ENCODE measurements at places on chromosomes 2 and 18.

DNA sequence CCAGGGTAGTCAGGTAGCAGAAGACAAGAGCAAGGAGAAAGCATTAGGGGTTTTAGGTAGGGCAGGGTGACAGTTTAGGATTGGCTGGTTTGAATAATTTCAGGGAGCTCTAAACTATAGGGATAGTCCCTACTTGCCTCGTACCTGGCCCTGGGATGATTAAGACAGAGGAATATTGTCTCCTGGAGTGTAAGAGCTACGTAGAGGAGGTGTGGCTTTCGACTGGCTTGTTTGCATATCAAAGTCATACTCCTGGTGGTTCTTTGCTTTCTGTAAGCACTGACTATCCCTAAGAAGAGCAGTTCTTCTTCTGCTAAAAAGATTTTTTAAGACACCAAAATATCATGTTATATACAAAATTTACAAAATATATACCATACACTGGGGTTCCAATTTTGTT lies 1867.4 kb downstream of the SUCLG1 start:
- no peak for DNase-seq

DNA sequence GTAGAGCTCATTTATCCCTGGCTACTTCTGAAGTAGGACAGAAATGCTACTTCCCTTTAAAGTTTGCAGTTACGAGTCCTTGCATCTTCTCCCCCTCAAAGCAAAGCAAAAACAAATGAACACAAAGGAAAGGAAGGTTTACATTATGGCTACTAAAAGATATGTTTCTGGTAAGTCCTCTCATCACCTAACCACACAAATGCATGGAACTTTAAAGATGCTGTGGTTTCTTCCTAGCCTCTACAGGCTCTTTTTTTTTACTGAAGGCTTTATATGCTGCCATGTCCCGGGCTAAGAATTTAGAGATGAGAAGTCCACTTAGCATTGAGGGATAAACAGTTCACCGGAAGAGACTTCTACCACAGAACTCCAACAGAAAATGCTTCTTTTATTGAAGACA lies 291.2 kb downstream of the SS18 start:
- no peak for DNase-seq

DNA sequence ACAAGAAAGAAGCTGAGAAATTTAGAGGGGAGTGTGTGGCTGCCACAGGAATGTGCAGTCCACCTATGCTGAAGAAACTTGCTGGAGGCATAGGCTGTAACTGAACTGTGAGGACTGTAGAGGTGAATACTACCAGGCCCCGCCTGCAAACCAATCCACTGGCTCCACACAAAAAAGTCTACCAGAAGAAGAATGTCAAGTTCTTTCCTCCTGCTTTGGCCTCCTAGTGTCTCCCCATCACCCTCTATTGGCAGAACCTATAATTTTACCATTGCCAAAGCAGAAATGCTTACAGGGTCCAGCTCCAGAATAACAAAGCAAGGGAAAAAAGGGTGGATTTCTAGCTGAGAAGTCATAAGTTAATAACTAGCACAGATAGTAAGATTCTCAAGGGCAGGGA lies 5.9 kb upstream of the ATP5MC3 start:
- DNase-seq, result no peak

GRCh38 chr2:140601342-140601741 lies 1529.5 kb downstream of the LRP1B start:
- no peak for DNase-seq

- DNase-seq, result no peak
Measured at GRCh38 chr2:10522726-10523405, 74.7 kb upstream of the ODC1 start.

DNA sequence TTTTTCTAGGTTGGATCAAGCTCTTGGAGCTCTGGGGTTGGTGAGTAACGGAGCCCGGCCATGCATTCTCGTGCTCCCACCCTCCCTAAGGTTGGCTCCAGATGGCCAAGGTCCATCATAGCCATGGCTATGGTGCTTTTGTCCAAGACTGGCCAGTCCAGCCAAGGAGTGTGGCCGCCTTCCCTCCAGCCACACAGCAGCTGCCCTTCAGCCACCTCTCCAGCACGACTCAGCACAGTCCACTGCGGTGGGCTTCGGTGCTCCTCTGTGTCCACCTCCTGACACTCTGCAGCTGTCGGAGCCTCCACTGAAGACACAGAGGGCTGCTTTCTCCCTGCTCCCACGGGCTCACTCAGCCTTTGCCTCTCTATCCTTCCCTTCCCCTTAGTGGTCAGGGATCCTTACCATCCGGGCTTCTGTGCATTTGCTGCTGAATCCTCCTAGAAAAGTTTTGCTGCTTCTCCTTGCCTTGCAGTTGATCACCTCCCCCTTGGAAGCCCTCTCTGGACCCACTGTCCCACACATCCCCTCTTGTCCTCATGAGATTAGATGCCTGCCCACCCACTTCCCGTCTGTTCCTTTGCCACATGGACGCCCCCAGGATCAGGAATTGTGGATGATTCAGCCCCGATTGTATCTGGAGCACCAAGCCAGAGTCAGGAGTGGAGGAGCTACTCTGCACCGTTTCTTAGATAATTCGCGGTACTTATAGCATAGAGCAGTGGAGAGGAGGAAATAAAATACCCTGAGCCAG lies 177.1 kb upstream of the COPS8 start:
- DNase-seq, result no peak

- no peak for DNase-seq
Measured at GRCh38 chr2:39684464-39684863, 18.7 kb downstream of the TMEM178A start.

DNA sequence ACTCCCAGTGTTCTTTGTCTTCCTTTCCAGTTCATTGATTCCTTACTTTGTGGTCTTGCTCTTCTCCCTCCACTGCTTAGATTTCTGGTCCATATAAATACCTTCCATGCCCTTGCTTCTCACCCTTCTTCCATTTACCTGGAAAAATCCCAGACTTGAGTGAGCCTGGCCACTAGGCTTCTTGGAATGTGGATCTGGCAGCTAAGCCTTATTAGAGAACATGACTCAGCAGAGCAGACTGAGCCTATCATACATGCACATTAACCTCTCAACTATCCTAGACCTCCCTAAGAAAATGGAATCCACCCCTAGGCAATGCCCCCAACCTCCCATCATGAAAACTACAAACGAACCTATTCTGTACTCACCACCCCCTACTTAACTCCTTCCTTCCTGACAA lies 127.7 kb downstream of the RHBDD1 start:
- no peak for DNase-seq

DNA sequence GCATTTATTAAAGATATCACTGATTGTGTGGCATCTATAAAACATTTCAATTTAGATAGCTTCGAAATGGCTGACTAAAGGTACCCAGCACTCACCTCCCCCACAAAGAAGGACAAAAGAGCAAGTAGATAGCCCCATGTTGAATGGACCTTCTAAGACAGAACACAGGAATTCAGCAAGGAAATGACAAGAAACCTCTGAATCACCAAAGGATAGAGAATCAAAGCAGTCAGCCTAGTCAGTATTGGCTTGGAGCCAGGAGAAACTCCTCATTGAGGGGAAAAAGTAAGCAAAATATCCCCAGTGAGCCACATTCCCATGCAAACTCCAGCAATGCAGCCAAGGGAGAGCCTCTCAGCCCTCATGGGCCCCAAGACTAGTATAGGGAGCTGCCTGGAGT lies 113.7 kb downstream of the BARD1 start:
- DNase-seq, result no peak

- no peak for DNase-seq
Measured at GRCh38 chr2:42937171-42937875, 144.9 kb upstream of the HAAO start.

GRCh38 chr2:38057651-38058410 lies 18.1 kb downstream of the CYP1B1 start:
- DNase-seq, result no peak

- DNase-seq, result no peak
Measured at GRCh38 chr2:45265336-45265735, 256.1 kb upstream of the SIX2 start.

DNA sequence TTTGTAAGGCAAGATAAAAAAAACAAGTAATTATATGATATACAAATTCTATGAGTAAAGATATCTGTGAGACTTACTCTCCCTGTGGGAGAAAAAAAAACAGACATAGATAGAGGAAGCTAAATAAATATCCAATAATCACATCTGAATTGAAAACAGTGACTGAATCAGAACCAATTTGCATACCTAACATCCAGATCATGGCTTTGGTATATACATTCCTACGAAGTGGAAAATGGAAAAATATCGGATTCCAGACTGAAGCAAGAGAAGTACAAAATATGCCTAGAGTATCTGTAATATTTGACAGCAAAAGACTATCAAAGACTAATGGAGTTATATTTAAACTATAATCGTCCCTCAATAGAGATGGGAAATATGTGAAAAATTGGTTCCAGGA lies 1108.1 kb upstream of the CHAC2 start:
- no peak for DNase-seq

- DNase-seq, result no peak
Measured at GRCh38 chr2:205937211-205937610, 148.8 kb downstream of the INO80D start.

DNA sequence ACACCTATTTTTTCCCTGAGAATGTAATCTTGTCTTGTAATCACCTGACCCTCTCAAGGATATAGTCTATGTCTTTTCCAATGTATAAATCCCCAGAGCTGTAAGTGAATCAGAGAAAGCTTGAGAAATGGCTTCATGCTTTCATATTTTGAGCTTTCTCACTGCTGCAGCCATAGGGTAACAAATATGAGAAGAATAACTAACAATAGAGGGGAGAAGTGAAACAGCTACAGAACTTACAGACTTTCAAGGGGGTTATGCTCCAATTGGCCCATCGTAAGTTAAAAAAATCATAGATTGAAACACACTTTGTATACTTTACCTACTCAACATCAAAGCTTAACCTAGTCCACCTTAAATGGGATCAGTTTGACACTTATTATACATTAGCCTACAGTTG lies 111.0 kb downstream of the CNTNAP5 start:
- DNase-seq, result no peak

- no peak for DNase-seq
Measured at GRCh38 chr2:107007927-107008326, 122.0 kb upstream of the ST6GAL2 start.

DNA sequence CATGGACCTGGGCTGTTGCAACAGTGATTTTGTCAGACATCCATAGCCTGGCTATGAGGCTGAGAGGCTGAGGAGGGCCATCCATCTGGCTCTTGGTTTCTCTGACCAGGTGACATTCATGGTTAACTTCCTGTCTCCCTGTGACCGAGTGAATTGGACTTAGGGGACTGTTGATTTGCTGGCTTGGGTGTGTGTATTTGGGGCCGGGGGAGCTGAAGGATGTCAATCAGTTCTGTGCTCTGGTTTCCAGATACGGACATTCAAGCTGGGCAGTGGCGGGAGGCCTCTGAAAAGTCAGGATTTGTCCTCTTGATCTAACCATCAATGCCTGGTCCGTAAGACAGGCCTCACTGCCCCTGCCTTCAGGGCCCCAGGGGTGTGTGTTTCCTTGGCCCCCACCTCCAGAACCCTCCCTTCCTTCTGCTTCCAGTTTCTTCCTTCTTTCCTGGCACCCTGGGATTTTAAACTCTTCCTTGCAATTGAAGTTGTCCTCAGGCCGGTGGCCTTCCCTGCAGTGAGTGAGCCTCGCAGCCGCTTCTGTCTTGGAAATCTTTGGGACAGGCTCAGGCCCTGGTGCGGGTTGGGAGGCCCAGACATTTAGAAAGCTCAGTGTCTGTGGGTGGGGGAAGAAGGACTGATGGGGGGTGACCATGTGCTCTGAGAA lies 54.7 kb upstream of the HAAO start:
- no peak for DNase-seq

DNA sequence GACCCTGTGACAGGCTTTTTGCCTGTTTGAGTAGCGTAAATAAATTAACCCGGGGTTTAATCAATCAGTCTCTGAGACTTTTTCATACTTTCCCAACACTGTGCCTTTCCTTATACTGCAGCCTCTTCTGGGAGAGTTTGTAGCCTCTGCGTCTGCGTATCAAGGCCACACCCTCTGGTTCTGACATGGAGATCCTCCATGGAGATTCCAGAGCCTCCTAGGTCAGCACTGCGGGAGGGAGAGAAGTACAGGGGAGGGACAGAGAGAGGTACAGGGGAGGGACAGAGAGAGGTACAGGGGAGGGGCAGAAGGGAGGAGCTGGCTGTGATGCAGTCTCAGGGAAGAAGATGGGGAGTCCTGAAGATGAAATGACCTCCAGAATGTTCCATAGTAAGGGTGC lies 166.0 kb downstream of the ARL4C start:
- no peak for DNase-seq

DNA sequence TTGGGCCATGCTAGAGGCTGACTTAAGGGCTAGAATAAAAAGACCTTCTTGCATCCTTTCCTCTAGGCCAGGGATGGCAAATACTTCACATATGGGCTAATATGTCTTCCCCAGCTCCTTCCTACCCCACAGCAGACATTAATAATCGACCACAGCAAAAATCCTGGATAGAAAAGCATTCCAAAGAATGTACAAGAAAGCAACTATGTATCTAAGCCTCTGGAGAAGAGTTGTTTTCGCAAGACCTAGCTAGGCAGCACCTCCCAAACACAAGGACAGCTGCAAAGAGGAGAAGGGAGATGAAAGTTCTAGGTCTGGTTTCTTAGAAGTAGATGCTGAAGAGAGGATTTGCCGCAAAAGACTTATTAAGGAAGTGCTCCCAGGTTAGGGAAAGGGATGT lies 372.6 kb downstream of the SLC4A3 start:
- DNase-seq, result no peak

GRCh38 chr2:85231952-85232351 lies 95.8 kb downstream of the TGOLN2 start:
- DNase-seq, result no peak

DNA sequence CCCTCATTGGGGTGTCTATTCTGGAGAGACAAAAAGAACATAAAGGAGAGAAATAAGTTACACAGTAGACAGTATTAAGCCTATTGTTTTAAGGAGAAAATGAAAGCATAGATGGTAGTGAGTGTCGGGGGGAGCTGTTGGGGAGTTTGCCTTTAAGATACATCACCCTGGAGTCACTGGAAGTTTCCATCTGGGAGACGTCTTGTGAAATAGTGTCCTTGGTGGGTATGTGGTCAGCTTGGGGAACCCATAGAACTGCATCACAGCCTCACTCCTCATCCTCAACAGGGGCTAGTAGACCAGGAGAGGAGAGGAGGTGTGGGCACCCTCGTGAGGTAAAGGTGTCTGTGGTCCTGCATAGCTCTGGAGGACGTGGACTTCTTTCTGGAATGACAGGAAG lies 60.6 kb downstream of the RNF144A start:
- DNase-seq, result no peak
